Calu3 (cell line): ENCODE measurements at places on chromosomes 4 and X. TPM values are rescaled to one million over a fixed set of nuclear protein-coding genes. Genes with fewer than 3 reads are reported as not detected.

DNA sequence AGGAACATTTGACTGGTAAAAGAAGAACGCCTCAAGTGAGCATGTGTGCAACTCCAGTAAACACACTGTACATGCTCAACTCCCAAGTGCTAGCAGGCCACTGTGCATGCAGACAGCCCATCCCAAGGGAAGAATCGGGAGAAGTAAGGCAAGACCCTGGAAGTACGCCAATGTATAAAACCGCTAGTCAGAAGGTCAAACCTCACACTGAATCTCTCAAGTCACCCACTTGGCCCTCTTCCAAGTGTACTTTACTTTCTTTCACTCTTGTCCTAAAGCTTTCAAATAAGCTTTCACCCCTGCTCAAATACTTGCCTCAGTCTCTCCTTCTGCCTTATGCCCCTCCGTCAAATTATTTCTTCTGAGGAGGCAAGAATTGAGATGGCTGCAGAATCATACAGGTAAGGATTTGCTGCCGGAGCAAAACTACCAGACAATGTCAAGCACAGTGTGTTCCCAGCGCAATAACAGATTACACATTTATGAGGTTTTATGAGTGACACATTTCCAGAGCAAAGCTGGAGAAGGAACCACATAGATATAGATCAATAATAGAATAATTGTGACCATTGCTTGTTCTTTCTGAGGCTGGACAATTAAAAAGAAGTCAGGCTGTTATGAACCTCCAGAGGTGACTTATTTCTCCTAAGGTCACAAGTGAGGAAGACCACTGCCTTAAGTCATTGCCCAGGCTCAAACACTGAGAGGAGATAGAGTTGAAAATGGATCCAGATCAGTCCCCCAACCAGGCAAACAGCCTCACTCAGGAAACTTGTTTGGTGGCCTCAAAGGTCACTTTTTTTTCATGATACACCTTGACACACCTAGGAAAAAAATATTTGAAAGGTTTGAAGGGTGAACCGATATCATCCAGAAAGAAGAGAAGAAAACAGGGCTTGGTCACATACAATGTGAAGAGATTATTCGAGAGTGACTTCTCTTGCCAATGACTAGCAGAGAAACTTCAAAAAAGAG is 26.3 kb downstream of the CXCL1 start:
- peak; percentile 30 for DNase-seq

DNA sequence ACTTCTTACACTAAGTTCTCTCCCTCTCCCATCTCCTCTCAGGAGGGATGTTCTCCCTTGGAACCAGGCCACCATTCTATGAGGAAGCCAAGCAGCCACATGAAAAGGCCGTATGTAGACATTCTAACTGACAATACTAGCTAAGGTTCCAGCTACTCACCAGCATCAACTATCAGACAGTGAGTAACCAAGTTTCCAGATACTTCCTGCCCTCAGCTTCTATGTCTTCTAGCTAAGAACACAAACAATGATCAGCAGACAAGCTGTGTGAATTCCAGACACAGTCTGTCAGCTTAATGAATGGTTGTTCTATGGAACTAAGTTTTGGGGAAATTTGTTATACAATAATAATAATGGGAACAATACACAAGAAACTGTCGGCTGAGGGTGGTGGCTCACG is 50.8 kb downstream of the SMIM14 start:
- no peak for DNase-seq

GRCh38 chr4:129994715-129995114 is 898.8 kb downstream of the C4orf33 start:
- no peak for DNase-seq

The ATP1B4 gene
- not detected in 2 replicates for total RNA-seq

The USP17L13 gene
- not detected in 2 replicates for total RNA-seq

The SLC10A3 gene
- total RNA-seq: 21.5 and 27.1 TPM in 2 replicates

The TLL1 gene
- total RNA-seq: not detected in 2 replicates

The RHOXF2B gene
- total RNA-seq: not detected in 2 replicates

The DMRTC1B gene
- total RNA-seq: not detected in 2 replicates

The F9 gene
- not detected in 2 replicates for total RNA-seq

The CCDC149 gene
- total RNA-seq: 8.9 and 9.5 TPM in 2 replicates

The AREG gene
- total RNA-seq: 230 and 281 TPM in 2 replicates
